Endothelial cell (in vitro differentiated cells): ENCODE measurements at places on chromosomes 6 and 20. TPM values are rescaled to one million over a fixed set of nuclear protein-coding genes. Genes with fewer than 3 reads are reported as not detected.

DNA sequence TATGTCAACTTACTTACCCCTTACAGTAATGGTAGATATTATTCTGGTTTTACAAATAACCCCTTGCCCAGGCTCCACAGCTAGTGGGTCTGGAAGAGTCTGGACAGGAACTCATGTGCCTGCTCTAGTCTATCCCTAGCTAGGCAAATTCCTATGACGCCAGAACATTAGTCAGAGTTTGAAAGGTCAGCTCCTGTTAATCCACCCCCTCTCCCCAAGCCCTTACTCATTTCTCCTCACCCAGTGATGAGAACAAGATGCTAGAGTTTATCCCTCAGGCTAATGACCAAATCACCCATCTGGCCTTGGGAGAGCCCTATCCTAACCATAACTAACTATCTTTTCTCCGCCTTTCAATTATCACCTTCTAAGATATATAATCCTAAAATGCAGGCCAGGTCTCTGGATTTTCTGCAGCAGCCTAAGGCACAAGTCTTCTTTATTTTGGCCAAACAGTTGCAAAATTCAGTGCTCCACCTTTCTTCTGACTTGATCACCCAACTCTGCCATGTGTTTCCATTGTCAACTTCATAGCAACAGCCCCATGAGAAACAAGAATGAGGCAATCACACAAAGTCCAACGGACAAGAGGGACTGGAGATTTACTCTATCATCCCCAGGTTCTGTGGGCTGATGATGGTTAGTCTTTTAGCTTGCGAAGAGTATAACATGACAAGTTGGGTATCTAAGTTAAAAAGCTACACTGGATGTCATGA is 113.3 kb downstream of the TASP1 start:
- H3K27me3 ChIP-seq = no peaks in the 10 kb centered on the region
- H3K4me3 ChIP-seq = no peak overlapping the region
- H3K27ac ChIP-seq = no peak overlapping the region

DNA sequence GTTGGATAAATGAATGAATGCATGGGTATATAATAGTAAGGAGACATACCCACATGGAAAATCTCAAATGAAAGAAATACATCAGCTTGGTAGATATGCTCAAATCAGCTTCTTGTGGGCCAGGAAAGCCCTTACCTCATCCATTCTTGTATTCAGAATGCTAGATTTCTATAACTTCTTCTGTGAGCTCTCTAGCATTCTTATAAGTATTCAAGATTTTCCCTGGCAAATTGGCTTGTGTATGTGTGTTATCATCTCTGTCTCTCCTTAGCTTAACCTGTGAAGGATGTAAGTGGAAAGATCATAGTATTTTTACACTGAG is 100.8 kb downstream of the OR2B2 start:
- peaks cover 11% of the 10 kb centered on the region for H3K27me3 ChIP-seq
- DNase-seq = no peak
- peak overlapping the region; percentile 93 for H3K4me3 ChIP-seq
- H3K36me3 ChIP-seq = no peaks in the 10 kb centered on the region
- peak overlapping the region; percentile 78 for H3K27ac ChIP-seq
- peaks cover 30% of the 10 kb centered on the region for H3K4me1 ChIP-seq

- no peak for DNase-seq
- H3K36me3 ChIP-seq = no peaks in the 10 kb centered on the region
- H3K4me3 ChIP-seq = no peak overlapping the region
- H3K27ac ChIP-seq = no peak overlapping the region
- H3K27me3 ChIP-seq = peaks cover 3% of the 10 kb centered on the region
These were observed 37.3 kb upstream of the NXT1 start for GRCh38 chr20:23313271-23313670.

Gene DEFB125
- not detected for total RNA-seq

Gene MYCT1
- 178 TPM for total RNA-seq

Gene HCRTR2
- not detected for total RNA-seq

DNA sequence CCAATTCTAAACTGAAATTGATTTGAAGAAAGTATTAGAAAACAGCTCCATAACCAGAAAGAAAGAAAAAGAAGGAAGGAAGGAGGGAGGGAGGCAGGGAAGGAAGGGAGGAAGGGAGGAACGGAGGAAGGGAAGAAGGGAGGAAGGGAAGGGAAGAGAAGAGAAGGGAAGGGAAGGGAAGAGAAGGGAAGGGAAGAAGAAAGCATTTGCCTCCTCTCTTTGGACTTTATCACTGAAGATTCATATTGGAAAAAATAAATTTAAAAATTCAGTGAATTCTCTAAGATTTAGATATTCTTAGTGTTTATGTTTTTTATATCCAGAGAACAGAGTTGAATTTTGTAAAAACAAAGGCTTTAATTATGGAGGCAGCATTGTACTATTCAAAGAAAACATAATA is 68.5 kb upstream of the NXT1 start:
- no peak overlapping the region for H3K27ac ChIP-seq
- H3K27me3 ChIP-seq = no peaks in the 10 kb centered on the region

DNA sequence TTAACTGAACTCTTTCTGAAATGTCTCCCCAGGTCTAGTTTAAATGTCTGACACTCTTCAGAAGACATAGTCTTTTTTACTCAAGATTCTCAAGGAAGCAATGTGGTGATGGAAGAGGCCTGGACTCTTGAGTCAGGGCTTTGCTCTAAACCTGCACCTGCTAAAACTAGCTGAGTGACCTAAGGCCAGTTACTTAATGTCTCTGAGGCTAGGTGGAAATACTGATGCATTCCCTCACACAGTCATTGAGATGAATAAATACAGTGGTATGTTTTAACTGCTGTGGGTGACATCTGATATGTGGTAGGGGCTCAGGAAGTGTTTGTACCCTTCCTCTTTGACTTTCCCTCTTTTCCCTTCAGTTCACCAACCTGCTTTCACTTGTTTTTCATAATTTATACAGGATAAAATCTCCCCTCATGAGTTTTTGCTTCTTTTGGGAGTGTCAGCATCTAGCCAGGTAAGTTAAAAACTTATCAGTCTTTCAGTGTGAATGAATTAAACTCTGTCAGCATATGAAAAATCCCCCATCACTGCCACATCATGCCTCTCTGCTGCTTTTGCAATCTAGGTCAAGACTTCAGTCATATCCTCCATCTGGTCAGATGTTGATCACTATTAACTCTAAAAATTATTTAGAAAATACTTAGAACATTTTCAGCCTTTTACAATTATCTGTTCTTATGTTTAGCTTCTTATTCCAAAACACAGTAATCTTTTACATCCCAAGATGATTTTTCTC is 178.7 kb upstream of the TNFAIP3 start:
- no peak overlapping the region for H3K4me3 ChIP-seq
- no peak for DNase-seq
- peaks cover 1% of the 10 kb centered on the region for H3K27me3 ChIP-seq

Gene LST1
- 1.7 TPM for total RNA-seq

- DNase-seq = no peak
- peaks cover 36% of the 10 kb centered on the region for H3K4me1 ChIP-seq
- H3K27ac ChIP-seq = no peak overlapping the region
- H3K27me3 ChIP-seq = peaks cover 2% of the 10 kb centered on the region
These were observed 85.6 kb downstream of the MYB start for GRCh38 chr6:135266675-135267074.

DNA sequence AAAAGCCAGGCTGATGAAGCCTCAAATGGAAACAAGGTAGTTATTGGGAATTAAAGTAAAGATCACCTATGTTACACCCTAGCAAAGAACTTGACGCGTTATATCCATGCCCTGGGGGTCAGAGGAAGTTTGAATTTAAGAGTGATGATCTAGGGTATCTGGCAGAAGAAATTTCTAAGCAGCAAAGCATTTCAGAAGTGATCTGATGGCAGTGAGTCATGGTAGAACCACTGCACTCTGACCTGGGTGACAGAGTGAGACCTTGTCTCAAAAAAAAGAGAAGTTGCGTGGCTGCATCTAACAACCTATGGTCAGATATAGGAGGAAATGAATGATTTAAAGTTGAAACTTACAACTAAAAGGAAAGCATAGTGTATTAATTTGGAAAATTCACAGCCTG is 45.2 kb downstream of the SCP2D1 start:
- H3K27me3 ChIP-seq = no peaks in the 10 kb centered on the region
- peaks cover 6% of the 10 kb centered on the region for H3K4me1 ChIP-seq
- no peak for DNase-seq
- no peak overlapping the region for H3K27ac ChIP-seq
- no peak overlapping the region for H3K4me3 ChIP-seq

- peak overlapping the region; percentile 36 for H3K27ac ChIP-seq
- no peak for DNase-seq
- H3K27me3 ChIP-seq = peaks cover 42% of the 10 kb centered on the region
- no peaks in the 10 kb centered on the region for H3K36me3 ChIP-seq
- H3K4me3 ChIP-seq = peak overlapping the region; percentile 19
These were observed 8.4 kb downstream of the SIM1 start for GRCh38 chr6:100456141-100456907.

GRCh38 chr6:170208651-170209353 is 82.1 kb downstream of the DLL1 start:
- peak; percentile 1 for DNase-seq
- H3K27ac ChIP-seq = no peak overlapping the region
- H3K4me3 ChIP-seq = no peak overlapping the region

Gene DEFB124
- total RNA-seq = not detected

Gene MRPL18
- total RNA-seq = 31.0 TPM

- H3K4me3 ChIP-seq = no peak overlapping the region
- DNase-seq = no peak
- H3K4me1 ChIP-seq = no peaks in the 10 kb centered on the region
- H3K27me3 ChIP-seq = no peaks in the 10 kb centered on the region
These were observed 242.0 kb downstream of the ESR1 start for GRCh38 chr6:152049502-152049901.

DNA sequence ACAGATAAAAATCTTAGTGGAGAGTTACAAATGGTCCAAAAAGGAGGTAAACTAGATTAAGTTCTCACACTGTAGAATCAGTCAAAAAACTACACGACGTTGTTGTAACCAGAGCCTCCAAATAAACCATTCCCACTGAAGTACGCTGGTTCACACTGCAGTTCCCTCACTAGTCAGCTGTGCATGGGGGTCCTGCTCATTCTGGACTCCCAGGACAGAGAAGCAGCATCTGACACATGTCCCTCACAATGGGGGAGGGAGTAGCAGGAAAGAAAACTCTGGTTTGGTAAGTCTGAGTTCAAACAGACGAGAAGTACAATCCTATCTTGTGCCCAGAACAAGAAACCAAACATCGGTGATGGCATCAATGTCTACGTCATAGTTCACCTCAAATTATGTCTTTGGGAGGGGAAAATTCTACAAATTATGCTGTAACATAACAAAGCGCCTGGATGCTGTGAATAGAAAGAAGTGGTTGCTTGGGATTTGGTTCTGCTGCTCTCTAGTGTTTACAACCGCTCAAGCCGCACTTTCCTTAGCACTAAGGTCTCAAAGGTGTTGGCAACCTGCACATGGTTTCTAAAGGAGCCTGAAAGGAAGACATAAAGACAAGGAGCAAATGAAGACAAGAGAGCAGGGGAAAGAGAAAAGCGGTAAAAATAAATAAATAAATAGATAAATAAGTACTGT is 208.0 kb downstream of the GMDS start:
- no peaks in the 10 kb centered on the region for H3K36me3 ChIP-seq
- no peak overlapping the region for H3K27ac ChIP-seq

DNA sequence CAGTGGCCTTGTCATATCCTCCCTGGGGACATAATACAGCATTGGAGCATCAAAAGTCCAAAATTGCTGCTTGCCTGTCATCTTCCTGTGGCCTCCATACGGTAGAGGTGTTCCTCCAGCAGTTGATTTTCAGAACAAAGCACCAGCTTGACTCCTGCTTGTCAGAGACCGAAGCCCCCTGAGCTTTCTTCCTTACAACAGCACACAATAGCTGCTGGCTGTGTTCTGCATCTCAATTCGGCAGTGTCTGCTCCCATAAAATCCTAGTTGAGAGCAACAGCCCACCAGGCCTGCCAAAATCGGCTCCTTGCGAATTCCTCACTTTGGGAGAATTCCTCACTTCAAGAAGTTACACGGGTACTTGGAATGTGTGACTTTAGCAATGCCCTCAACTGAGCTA is 372.9 kb downstream of the SAMD5 start:
- H3K27me3 ChIP-seq = no peaks in the 10 kb centered on the region
- no peaks in the 10 kb centered on the region for H3K4me1 ChIP-seq
- H3K36me3 ChIP-seq = no peaks in the 10 kb centered on the region

GRCh38 chr20:44445742-44446710 is 29.6 kb upstream of the TTPAL start:
- H3K36me3 ChIP-seq = peaks cover 3% of the 10 kb centered on the region
- no peak overlapping the region for H3K4me3 ChIP-seq
- H3K4me1 ChIP-seq = peaks cover 13% of the 10 kb centered on the region
- no peak overlapping the region for H3K27ac ChIP-seq
- no peak for DNase-seq
- peaks cover 21% of the 10 kb centered on the region for H3K27me3 ChIP-seq

GRCh38 chr6:17580518-17581048 is 19.5 kb upstream of the FAM8A1 start:
- H3K27me3 ChIP-seq = no peaks in the 10 kb centered on the region
- peak; percentile 27 for DNase-seq
- H3K4me3 ChIP-seq = peak overlapping the region; percentile 80
- H3K27ac ChIP-seq = no peak overlapping the region

- DNase-seq = no peak
- no peak overlapping the region for H3K4me3 ChIP-seq
- peaks cover 9% of the 10 kb centered on the region for H3K4me1 ChIP-seq
- no peak overlapping the region for H3K27ac ChIP-seq
- H3K27me3 ChIP-seq = no peaks in the 10 kb centered on the region
These were observed 96.8 kb downstream of the B3GAT2 start for GRCh38 chr6:70860045-70860444.

GRCh38 chr6:147154454-147154853 is 49.8 kb upstream of the STXBP5 start:
- H3K4me1 ChIP-seq = peaks cover 20% of the 10 kb centered on the region
- H3K4me3 ChIP-seq = no peak overlapping the region
- H3K27me3 ChIP-seq = no peaks in the 10 kb centered on the region
- no peaks in the 10 kb centered on the region for H3K36me3 ChIP-seq

- H3K4me1 ChIP-seq = peaks cover 27% of the 10 kb centered on the region
- H3K36me3 ChIP-seq = peaks cover 7% of the 10 kb centered on the region
- H3K4me3 ChIP-seq = peak overlapping the region; percentile 95
These were observed 739 bp downstream of the GSS start for GRCh38 chr20:34954904-34955230.

DNA sequence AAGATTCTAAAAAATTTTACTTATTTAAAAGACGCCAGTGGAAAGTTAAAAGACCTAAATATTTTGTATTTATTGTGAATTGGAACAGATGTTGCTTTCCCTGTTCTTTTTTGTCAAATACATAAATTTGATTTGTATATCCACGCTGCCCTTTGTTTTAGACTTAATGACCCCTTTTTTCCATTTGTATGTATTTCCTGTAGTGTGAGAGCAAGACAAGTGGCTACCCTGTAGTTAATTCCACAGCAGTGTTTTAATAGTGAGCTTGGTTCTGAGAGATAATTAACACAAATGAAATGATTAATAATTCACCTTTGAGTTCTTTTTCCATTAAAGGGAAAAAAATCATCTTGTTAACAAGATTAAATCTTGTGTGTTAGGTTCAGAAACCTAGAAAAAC is 16.6 kb downstream of the SH3BGRL2 start:
- peaks cover under 1% of the 10 kb centered on the region for H3K27me3 ChIP-seq
- peak overlapping the region; percentile 49 for H3K27ac ChIP-seq
- H3K4me1 ChIP-seq = peaks cover 51% of the 10 kb centered on the region
